ENCODE measurements at places on chromosomes 7 and 10. TPM values are rescaled to one million over a fixed set of nuclear protein-coding genes. Genes with fewer than 3 reads are reported as not detected.
A peak's percentile ranks its signal among the peaks of the same experiment; 100 is the strongest.

PKD2L1 gene
- 0.44 TPM for polyA plus RNA-seq

PPP3CB gene
- 71.2 TPM for polyA plus RNA-seq

AQP1 gene
- 120 TPM for polyA plus RNA-seq

OR6V1 gene
- polyA plus RNA-seq, result not detected

NANOS1 gene
- 19.5 TPM for polyA plus RNA-seq

DNA sequence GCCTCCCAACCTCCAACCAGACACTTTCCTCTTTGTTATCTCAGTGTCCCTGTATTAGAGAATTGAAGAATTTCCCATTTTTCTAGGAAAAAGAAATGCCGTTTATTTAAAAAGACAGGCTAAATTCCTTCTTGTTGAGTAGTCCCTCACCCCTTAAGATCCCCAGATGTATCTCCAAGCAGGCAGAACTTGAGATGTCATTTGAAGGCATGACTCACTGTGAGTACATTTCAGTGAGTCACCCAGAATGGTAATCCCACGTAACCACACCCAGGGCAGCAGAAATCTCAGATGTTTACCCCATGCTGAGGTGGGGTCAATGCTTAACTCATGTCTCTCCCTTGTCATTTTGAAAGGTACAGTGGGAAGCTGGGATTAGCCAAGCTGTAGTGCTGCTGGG is 4.4 kb downstream of the ZNF655 start:
- DNase-seq, result no peak

- DNase-seq, result no peak
These were observed 52.6 kb downstream of the TRUB1 start for GRCh38 chr10:114990586-114990985.

DNA sequence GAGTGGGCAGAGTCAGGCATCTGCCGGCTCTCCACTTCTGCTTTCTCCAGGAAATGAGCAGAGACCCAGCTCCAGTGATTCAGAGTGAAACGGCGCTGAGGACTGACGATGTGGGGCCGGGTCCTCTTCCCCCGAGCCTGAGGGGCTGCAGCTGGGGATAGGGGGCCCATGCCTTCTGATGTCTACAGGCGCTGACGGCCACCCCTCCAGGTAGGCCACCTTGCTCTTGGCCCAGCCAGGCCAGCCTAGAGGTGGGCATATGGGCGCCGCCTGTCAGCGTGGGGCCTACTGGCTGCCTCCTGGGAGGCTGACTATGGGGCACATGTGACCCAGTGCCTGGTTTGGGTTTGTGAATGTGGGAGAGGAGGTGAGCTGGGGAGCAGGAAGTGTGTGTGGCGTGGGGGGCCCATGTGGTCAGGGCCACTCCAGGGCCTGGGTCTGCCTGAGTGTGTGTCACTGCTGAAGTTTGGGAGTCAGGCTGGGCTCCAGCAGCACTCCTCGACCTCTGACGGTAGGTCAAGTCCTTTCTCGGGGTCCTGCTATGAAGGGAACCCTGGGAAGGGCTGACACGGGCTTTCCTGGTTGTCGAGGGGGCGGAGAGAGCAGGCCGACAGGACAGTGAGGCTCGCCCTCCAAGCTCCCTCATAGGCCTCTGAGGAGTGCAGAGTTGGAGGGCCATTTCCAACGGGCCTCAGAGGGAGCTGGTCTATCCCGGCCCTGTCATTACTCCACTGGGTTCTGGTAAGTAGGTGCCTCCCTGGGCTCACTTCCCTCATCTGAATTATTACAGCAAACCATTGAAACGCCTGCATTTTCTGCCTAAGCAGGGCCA is at the start of gene WDFY4:
Gene WDFY4 (plus strand): TSS at position 82 of the 832 bp plus-strand sequence. CDS start 24,860 bp downstream, outside the sequence.
- DNase-seq, result no peak

GRCh38 chr10:47123716-47124288 is 176.2 kb upstream of the GDF10 start:
- no peak for DNase-seq

- DNase-seq, result no peak
These were observed 527.1 kb downstream of the TYW1 start for GRCh38 chr7:67523713-67524112.

DNA sequence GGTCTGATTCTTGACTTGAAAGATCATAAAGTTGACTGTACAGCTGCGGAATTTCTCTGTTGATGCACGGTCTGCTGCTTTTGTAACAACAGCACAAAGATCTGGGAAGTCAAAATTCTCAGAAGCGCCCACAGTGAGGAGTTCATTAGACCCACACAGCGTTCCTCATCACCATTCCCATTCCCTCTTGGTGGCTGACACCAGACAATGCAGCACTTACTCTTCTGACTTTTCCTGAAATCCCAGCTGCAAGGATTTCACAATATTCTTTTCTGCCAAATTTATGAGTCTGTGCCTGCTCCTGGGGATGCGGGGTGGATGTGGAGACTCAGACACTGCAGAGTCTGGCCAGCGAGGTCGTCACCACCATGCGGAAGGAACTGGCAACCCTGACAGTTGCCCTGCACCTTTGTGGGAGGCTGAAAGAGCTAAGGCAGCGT is 233.9 kb downstream of the FANK1 start:
- DNase-seq, result no peak

- DNase-seq, result no peak
These were observed 85.9 kb downstream of the BMS1 start for GRCh38 chr10:42868530-42868929.

DNA sequence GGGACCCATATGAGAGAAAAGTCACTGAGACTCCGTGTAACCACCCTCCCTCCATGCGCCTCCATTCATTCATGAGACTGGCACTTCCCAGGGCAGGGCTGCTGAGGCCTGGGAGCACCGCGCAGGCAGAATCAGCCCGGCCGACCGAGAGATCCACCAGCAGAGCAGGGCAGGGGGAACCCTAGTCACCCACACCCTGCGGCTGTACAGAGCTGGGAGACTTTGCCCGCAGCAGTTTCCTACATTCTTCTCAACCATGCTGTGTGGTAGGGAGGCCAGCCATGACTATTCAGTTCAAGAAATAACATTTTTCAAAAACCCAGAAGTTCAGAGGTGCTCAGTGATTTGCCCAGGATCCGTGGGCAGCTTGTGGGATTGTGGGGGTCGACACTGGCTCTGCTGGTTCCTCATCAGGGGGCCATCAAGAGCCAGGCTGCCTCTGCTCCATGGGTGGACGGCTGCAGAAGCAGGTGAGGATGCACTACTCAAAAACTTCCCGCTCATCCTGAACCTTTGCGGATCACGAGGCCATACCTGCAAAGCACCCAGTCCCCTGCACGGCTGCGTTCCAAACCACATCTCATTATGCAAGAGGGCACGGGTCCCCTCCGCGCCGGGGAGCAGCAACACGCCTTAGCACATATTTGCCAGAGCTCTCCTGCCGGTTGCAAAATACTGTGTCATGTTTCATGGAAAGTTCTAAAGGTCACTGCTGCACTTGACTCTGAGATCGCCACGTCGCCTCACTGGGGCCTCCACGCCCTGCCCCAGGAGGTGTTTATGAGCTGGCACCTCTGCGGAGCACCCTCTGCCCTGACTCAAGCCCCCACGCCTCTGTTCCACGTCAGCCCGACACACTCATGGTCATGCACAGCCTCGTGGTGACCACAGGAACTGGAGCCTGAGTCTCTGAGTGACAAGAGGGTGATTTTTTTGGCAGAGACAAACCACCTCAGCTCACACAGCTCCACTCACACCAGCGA is 132.0 kb downstream of the PRKAG2 start:
- no peak for DNase-seq

DNA sequence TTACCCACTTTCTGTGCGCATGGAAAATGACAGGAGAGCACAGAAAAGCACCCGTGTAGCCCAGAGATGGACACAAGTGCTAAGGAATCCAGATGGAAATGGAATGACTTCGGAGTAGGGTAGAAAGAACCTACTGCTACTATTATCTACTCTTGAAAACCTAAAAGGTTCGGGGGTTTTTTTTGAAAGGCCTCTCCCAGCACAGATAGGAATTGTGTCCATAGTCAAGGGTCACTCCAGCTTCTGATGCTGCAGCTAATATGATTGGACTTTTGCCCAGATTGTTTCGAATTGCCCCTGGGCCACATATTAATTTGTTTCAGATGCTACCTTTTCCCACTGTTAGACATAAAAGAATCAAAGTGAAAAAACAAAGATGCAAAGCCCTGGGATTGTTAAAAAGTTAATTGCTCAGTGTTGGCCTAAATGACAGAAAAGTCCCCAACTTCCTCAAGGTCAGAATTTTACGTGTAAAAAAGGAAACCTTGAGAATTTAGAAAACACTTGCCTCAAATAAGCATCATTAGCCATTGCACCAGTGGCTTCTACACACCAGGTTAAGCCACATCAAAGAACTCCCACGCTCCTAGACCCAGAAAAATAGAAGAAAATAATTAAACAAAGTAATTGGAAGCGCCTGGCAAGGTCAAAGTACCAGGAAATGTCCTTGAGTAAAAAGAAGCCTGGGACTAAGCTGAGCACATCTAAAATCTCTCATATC is 40.8 kb upstream of the INSIG1 start:
- DNase-seq, result no peak

GRCh38 chr10:15370856-15371701 is at the start of gene FAM171A1:
TSS of gene FAM171A1 (minus strand) at chr10:15371289. CDS start at chr10:15371052, 237 bp downstream.
- no peak for DNase-seq

DNA sequence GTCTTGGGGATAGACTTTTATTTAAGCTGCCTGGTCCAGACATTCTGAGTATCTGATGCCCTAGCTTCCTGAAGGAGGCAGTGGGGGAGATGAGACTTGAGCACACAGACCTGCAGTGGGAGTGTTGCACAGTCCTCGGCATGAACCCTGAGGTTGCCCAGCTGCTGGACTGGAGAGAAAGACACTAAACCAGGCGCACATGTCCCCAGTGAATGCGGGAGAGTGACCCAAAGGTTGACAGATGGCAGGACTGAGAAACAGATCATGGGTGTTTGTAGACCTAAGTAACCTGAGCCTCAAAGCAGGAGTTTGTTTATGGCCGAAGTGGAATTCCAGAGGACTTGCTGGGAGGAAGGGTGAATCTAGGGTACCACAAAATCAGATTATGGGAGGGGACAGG is 15.7 kb upstream of the MSRB2 start:
- DNase-seq, result no peak

- no peak for DNase-seq
These were observed 241.8 kb downstream of the TEX36 start for GRCh38 chr10:125441151-125441550.

DNA sequence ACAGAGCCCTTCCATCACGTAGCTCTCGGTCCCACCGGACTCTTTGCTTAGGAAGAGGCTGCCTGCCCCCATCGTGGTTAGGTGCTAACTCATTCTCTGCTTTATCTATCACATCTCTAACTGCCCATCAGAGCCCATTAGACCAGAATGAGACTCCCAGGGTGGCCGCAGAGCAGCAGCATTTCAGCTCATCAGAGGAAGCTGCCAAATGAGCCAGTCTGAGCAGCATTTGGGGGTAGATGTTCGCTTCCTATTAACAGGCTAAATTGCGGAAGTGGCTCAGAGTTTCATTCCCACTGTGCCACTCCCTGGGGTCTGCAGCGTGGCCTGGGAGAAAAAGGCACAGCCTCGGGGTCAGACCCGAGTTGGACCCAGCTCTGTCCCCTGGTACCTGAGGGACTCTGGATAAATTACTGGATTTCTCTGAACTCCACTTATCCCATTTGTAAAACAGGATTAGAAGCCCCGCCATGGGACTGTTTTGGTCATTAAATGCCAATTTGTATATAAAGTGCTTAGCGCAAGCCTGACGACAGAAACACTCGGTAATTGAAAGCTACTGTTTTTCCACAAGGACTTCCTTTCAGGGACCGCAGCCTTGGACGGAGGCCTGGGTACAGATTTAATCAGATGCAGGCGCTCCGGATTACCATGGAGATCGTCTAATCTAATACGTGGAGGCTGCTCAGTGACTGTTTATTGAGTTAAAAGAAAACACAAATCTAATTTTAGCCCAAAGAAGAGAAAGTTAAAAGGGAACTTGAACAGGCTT is 73.8 kb upstream of the PRLHR start:
- DNase-seq, result peak; percentile 11

DNA sequence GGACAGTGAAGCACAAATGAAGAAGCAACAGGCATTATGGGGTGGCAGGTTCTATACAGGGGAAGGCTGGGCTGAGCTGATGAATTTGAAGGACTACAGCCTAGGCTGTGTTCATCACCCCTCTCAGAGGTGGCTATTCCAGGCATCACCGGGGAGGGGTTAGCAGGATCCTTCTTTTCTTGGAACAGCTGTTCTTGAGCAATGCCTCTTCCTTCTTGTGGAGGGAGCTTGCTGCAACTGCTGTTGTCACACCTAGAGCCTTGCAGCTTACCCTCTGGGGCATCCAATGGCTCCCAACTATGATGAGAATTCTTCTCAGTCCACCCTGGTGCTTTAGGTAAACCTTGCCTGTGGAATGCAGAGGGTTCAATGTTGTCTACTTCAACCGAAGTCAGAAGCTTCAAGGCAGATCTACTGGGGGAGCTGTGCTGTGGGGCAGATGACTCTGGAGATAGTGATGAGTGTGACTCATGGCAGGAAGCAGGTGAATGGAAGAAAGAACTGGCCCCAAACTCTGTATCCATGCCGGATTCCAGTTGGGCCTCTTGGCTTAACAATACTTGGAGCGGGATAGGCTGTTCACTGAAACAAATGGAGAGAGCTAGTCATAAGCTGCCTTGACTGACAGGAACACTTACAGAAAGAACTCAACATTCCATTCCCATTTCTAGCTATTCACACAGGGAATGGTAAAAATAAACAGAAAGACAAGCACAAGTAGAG is 21.5 kb upstream of the PPP3CB start:
- no peak for DNase-seq

DNA sequence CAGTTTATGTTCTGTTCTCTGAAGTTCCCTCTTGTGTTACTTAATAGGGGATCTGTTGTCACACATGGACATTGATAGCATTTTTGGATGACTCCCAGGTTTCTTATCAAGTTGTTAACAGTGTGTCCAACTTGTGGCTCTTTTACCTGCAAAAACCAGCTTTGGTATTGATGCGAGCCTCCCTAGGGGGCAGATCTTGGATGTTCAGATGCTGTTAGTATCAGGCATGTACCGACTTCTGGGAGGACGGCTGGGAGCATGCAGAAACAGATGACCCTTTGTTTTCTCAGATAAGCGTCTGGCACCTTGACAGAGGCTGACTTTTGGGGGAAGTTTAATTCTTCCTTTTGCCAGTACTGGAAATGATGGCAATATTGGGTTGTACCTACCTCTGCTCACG is 2.2 kb downstream of the PLPP4 start:
- no peak for DNase-seq

DNA sequence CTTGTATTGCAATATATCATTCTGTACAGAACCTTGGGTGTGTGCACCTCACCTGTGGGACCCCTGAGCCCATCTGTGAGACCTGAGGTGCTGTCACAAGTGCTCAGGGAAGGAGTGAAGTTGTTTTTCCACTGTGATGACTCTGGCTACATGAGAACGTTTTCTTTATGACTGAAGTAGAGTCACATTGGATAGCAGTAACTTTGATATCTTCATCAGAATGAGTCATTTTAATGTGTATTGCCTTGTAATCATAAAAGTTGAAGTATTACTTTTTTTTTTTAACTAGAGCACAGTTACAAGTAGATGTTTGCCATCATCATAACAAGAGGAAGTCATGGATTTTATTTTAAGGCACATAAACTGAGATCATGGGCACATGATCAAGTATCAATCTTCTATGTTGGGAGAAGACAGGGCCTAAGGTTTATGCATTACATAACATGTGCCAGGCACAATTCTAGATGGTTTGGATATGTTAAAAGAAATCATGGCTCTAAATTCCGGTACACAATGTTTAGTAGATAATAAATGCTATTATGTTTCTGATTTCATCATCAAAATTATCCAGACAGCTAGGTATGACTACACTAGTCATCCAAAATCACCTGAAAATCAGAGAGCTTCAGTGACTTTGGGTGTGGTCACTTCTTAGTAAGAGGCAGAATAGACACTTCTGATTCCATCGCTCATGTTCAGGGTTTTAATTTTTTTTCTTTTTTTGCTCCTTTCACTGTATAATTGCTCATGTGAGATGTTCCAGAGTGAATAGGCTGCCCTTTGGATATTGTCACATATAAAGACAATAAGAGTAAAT is 82.7 kb upstream of the KLF6 start:
- no peak for DNase-seq

Measured in left renal pelvis (tissue), 4 donors.